ENCODE measurements at places on chromosomes 11 and 22. TPM values are rescaled to one million over a fixed set of nuclear protein-coding genes. Genes with fewer than 3 reads are reported as not detected.
A peak's percentile ranks its signal among the peaks of the same experiment; 100 is the strongest.

The TSSK2 gene
- not detected for total RNA-seq

DNA sequence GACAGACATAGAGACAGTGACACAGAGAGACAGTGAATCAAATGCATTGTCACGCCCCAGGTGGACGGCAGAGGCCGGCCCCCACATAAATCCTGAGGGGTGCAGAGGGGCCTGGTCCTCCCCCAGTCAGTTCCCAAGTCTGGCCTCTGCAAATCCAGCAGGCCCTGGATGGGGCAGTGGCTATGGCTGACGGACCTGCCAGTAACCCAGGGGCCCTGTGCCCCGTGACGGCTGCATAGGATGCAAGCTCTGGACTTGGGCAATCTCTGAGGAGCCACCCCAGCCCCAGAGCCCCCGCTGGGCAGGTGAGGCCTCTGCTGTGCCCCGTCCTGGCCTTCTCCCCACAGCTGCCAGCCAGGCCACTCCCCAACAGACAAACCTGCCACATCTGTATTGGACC is 204.5 kb downstream of the BRD1 start:
- no peak for DNase-seq

The SLCO2B1 gene
- total RNA-seq, result not detected

DNA sequence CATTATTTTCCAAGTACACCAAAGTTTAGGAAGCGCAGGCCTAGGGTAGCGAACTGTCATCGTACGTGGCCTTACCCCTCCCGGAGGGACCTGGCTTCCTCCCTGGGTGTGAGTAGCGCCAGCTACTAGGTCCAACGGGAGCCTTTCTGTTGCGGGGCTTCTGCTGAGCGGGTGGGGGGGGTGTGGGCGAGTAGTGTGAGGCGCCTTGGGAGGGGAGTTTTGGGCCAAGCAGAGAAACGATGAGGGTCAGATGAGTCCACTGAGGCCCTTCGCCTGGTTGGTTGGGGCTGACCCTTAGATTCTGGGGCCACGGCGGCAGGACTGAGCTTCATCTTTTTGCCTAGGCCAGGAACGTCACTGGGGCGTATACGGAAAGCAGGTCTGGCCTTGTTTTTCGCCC is 868 bp downstream of the TEF start:
- DNase-seq, result no peak

GRCh38 chr11:12287009-12287373 is 90.4 kb upstream of the PARVA start:
- DNase-seq, result no peak

The FIBIN gene
- total RNA-seq, result not detected

DNA sequence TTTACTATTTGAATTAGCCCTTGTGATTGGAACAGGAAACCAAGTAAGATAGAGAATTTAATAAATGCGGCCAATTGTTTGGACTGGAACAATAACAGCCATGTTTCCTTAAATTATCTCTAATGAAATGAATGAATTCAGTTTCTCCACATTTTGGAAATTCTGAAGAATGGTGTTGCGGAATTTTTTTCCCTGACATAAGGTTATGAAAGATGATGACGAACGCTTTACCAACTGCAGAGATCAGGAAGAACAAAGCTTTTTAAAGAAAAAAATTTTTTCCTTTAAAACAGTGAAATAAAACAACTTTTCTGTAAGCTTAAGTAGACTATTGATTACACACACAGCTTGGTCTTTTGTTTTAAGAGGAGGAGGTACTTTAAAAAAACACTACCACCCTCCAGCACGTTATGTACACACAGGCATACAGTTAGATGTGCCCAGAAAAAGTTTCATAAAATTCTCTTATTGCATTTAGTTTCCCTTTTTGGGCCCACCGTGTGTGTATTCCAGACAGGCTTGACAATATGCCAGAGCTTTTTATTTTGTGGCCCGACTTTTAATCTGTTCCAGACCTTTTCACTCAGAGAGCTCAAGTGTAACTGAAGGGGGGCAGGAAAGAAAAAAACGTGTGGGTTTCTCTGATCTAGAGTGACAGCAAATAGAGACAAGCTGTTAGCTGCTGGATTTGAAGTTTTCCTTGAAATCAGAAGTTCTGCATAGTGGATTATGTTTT is 77.3 kb downstream of the YAP1 start:
- DNase-seq, result no peak

GRCh38 chr11:76205252-76206076 is 838 bp downstream of the WNT11 start:
- DNase-seq, result no peak

GRCh38 chr11:45543808-45544422 is 121.5 kb downstream of the CHST1 start:
- peak; percentile 43 for DNase-seq

The CCDC116 gene
- total RNA-seq, result 0.33 TPM

DNA sequence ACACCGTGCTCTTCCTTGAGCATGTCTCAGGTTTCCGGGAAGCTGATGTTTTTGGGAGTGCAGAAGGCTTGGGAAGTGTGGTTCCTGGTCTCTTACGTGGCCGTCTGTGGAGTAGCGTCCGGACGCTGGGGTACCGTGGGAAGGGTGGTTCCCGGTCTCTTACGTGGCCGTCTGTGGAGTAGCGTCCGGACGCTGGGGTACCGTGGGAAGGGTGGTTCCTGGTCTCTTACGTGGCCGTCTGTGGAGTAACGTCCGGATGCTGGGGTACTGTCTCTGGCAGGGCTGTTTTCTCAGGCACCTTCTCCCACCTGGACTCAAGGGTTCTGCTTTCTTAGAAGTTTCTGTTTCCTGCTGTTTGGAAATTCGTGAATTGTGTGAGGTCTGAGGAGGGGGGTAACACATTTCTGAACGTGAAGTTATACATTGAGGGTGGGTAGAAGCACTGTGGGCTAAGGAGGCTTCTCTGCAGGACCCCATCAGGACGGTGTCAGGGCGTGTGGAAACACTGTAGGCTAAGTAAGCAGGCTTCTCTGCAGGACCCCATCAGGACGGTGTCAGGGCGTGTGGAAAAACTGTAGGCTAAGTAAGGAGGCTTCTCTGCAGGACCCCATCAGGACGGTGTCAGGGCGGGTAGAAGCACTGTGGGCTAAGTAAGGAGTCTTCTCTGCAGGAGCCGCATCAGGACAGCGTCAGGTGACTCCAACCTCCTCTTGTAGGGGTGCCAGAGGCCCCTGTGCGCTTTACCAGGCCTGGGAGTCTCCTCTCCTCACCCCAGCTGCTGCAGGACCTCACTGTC is 5.3 kb upstream of the IFITM3 start:
- DNase-seq, result no peak

- peak; percentile 56 for DNase-seq
Observed at GRCh38 chr11:119691020-119691666, 37.9 kb downstream of the NECTIN1 start.

- DNase-seq, result no peak
Observed at GRCh38 chr11:29214833-29215232, 802.0 kb downstream of the KCNA4 start.

The CLTCL1 gene
- 1.2 TPM for total RNA-seq

The DLG2 gene
- 2.1 TPM for total RNA-seq

The RASD2 gene
- 0.09 TPM for total RNA-seq

DNA sequence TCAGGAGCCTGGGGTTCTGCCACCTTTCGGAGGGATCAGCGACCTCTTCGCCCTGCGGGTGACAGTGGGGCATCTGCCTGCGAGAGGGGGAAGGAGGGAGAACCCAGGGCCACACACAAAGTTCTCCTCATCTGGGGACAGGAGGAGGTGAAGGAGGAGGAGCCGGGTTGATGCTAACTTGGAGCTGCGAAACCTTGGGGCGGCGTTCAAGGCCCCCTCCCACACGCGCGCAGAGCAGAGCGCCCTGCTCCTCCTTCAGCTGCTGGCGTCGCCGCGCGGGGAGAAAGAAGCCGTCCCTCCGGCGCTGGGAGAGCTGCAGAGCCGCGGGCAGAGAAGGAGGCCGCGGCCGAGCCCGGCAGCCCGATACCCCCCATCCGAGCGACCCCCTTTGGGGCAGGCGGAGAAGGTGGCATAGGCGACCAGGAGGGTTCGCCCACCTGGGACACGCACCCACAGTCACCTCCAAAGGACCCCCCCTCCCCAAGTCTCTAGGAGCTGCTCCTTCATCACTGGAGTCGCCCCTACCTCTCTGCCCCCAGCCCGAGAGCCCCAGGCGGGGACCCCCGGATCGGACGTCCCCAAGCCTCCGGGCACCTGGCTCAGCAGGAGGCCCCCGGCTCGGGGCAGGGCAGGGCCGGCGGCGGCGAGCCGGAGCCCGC is at the start of gene RASD2:
Gene RASD2, plus strand, starts transcription at position 237 of the 659 bp plus-strand sequence. CDS start 5,979 bp downstream, outside the sequence.
- DNase-seq, result peak; percentile 66

The ANO5 gene
- 0.05 TPM for total RNA-seq

GRCh38 chr11:27916541-27917100 is 191.3 kb downstream of the KIF18A start:
- DNase-seq, result no peak

DNA sequence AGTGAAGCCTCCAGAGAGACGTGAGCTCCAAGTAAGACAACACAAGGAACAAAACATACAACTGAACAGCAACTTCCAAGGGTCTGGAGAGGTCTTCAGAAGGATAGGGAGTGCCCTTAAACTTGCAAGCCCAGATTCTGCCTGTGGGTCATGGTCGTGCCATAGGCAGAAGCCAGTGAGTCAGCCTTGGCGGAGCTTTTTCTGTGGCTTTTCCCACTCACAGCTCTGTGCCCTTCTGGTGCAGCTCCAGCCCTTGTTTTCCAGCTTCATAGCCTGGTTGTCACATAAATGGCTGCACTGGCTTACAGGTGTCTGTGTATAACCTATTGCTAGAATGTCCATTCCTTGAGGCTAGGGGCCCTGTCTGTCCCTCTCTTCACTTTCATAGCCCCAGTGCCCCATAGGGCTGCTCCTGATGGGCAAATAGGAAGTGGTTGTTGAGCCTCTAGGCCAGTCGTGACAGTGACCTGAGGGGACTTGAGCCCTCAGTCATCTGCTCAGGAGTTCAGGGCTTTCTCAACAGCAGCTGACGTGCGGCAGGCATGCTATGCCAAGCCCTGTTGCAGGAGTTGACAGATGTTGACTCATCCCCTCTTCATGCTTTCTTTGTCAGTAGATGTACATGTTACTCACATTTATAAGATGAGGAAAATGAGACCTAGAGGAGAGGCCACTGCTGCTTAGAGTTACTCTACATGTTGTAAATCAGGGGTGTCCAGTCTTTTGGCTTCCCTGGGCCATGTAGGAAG is 7.4 kb downstream of the MED15 start:
- peak; percentile 34 for DNase-seq

GRCh38 chr22:30868663-30869385 is 99.8 kb downstream of the MORC2 start:
- no peak for DNase-seq

The PRR33 gene
- 0.09 TPM for total RNA-seq

DNA sequence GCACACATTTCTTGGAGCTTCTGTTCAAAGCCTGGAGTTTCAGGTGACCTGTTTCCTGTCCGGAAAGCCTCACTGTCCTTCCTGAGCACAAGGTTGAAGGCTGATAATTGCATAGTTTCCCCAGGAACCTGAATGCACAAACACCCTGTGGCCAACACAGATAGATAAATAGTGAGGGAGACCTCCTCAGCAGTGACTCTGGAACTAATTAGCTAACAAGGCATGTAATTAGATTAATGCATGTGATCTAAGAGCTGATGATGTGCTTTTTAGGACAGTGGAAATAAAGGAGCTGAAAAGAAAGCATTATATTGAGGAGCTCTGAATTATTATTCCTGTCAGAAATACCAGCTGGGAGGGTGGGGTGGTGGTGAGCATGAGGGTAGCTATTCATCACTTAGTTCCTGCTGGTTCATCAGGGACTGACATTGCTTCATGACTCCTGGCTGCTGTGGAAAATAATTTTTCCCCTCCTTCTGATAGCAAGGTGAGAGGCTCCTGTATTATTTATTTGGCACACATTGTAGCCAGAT is 101.1 kb downstream of the NELL1 start:
- DNase-seq, result no peak

The GAB4 gene
- not detected for total RNA-seq

- DNase-seq, result no peak
Observed at GRCh38 chr11:123443851-123444623, 14.0 kb downstream of the GRAMD1B start.

The CD3D gene
- 305 TPM for total RNA-seq

The OR52E8 gene
- total RNA-seq, result not detected

GRCh38 chr11:61338783-61339489 is 5.9 kb downstream of the TKFC start:
- no peak for DNase-seq

DNA sequence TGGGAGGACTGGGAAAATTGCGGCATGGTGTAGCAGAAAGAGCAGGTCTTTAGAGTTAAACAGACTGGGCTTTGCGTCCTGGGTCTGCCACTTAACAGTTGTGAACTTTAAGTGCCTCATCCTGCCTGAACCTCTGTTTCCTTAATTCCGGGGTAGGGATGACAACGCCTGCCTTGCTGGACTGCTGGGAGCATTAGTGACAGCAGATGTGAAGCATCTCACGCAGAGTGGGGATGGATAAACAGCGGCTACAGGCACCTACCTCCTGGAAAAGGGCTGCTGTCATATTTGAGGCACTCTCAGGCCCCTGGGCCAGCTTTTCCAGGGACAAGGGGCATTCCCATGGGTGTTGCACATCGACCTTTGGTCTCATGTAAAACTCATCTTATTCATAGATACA is 572.2 kb downstream of the TBC1D22A start:
- DNase-seq, result no peak

DNA sequence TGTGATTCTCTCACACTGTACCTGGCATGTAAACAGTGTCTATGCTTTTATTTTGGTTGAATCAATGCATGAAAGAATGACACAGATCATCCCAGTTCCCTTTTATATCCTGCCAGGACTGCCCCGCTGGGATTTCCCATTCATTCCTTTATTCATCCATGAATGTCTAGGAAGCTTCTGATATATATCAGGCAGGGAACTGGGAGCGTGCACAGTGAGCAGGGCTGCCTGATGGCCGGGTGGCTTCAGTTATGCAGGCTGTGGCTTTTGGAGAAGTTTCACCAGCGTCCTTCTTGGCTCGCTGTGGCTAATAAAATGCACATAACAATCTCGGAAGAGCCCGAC is 789.0 kb downstream of the TBC1D22A start:
- no peak for DNase-seq

- DNase-seq, result no peak
Observed at GRCh38 chr11:62926680-62927455, 5.7 kb upstream of the CHRM1 start.

- DNase-seq, result no peak
Observed at GRCh38 chr11:1946812-1947484, at the start of gene MRPL23. Gene MRPL23, plus strand, starts transcription at chr11:1947332. Its CDS starts 31 bp downstream, at chr11:1947363.

DNA sequence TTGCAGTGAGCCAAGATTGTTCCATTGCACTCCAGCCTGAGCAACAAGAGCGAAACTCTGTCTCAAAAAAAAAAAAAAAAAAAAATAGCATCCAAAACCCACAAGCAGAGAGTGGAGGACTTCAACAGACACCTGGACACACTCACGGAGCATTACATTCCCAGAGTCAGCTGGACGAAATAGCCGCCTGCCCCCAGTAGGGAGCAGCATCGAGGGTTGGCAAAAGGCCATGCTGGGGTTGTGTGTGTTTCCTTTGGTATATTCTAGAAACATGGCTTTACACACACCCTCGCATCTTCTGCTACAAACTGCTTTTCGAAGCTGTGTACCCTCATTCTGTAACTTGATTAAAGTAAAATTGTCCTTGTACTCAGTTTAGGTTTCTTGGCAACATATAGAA is 5.3 kb downstream of the ADA2 start:
- DNase-seq, result peak; percentile 74
